GM12865 (cell line): ENCODE measurements at places on chromosomes 2 and 18.

DNA sequence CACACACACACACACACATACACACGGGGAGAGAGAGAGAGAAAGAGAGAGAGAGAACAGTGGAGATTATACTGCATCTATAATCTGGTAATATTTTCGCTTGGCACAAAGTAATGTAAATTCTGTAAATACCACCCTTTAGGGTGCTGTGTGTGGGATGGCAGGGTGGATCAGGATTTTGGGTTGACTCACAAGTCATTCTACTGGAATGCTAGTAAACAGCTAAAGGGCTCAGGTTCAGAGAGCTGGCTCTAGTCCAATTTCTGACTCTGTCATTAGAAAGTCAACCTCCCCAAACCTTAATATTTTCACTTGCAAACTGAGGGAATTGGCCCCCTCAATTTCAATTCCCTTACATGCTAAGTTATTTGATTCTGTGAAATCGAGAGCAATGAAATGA is 308.3 kb downstream of the TSN start:
- no peak for DNase-seq

GRCh38 chr18:9824474-9824832 is 61.3 kb upstream of the TXNDC2 start:
- DNase-seq = no peak

GRCh38 chr2:237449193-237449881 is 35.4 kb upstream of the COL6A3 start:
- no peak for DNase-seq

- DNase-seq = no peak
These were observed 751.1 kb upstream of the FANCL start for GRCh38 chr2:58992062-58992706.

DNA sequence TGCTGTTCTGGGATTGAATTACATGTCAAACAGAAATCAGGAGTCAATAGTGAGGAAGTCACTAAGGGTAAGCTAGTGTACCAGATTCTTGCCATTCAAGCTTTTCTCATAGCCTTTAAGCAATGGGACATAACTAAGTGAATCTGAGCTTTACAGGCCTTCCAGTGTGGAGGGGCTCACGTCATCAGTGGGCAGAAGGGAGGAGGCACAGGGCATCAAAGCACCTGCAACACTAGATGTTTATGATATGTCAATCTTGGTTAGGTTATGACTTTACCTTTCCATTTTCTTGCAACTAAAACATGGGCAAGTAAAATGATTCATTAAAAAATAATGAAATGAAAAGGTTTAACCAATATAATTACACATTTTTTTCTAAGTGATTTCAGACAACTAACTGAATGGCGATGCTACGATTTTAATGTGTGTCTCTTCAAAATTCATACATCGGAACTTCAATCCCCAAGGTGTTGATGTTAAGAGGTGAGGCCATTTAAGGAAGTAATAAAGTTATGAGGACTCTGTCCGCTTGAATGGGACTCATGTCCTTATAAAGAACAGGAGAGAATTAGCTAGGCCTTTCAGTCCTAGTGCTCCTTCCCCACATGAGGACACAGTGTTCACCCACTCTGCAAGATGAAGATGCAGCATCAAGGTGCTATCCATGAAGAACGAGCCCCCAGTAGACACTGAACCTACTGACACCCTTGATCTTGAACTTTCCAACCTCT is 1169.2 kb upstream of the NXPH2 start:
- DNase-seq = no peak

- peak; percentile 44 for DNase-seq
These were observed 190.4 kb upstream of the CCDC150 start for GRCh38 chr2:196449083-196449482.

DNA sequence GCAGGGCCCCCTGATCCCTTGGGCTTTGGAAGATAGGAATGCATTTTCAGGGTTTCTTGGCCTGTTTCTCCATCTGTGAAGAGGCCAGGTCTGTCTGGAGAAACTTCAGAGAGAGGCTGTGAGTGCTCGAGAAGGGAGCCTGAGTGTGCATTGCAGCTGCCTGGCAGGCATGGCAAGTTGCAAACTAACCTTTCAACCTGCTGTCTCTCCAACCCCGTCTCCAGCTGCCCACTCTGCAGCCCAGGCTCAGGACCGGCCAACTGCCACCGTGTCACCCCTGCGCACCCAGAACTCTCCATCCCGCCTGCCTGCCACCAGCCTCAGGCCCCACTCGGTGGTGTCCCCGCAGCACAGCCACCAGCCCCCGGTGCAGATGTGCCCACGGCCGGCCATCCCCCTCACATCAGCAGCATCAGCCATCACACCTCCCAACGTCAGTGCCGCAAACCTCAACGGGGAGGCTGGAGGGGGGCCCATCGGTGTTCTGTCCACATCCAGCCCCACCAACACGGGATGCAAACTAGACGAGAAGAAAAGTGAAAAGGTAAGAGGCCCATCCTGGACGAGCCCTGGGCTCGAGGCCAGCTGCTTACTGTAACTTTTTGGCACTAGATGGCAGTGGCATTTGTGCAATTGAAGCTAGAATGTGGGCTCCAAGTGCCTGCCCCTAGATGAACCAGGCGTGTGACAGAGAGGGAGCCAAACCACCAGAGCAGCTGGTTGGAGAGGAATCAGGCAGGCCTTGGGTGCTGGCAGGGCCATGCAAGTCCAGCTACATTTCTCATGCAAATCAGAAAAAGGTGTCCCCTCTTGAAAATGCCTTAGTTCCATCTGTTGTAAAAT is 164.6 kb downstream of the SEPTIN10 start:
- peak; percentile 21 for DNase-seq

DNA sequence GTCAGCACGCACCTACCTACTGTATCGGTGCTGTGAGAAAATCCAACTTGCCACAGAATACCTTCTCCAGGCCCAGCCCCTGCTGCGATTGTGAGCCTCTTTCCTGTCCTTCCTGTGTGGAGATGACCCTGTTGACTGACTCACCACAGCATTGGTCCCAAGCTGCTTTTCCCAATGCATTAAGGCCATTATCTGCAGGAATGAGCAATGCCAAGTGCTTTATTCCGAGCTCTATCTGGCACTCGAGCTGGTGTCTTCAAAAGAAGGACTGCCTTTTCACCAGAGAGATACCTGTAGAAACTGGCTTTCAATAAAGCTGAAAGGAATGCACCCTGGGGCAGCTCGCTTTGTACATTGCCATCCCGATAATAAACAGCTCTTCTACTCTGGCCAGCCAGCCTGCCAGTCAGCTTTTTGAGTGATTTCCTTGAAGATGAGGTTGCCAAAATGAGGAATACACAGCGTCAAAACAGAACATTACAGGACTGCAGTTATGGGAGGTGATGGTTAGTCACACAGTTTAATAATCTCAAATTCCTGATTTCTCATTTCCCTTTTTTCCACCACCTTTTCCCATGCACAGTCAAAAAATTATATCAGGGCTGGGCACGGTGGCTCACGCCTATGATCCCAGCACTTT is 8.3 kb upstream of the RNF103 start:
- DNase-seq = no peak

GRCh38 chr2:179410552-179411356 is 146.1 kb upstream of the SESTD1 start:
- peak; percentile 65 for DNase-seq

DNA sequence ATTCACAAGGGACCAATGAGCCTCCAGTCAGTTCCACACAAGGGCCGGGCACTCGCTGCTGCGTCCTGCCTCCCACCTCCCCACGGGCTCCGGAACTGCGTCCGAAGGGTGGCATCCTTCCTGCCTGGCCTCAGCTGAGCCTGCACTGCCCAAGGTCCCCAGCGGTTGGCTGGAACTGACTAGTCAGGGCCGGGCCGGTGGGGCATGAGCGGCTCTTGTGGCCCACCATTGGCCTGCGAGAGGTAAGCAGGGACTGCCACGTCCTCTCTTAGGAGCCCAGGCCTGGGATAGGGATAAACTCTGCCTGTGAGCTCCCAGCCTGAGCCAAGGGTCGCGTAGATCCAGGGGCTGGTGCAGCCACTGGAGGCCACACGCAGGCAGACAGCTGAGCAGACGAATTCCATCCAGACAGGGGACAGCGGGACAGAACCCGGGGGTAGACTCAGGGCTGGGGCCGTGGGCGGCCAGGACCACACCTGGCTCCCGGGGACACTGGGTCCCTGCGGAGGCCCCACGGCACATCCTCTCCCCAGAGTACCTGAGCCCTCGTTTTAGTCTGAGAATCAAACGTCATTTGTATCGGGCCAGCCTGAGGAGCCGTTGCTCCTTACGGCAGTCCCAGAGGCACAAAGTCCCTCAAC is 148.4 kb downstream of the ZNF516 start:
- no peak for DNase-seq

DNA sequence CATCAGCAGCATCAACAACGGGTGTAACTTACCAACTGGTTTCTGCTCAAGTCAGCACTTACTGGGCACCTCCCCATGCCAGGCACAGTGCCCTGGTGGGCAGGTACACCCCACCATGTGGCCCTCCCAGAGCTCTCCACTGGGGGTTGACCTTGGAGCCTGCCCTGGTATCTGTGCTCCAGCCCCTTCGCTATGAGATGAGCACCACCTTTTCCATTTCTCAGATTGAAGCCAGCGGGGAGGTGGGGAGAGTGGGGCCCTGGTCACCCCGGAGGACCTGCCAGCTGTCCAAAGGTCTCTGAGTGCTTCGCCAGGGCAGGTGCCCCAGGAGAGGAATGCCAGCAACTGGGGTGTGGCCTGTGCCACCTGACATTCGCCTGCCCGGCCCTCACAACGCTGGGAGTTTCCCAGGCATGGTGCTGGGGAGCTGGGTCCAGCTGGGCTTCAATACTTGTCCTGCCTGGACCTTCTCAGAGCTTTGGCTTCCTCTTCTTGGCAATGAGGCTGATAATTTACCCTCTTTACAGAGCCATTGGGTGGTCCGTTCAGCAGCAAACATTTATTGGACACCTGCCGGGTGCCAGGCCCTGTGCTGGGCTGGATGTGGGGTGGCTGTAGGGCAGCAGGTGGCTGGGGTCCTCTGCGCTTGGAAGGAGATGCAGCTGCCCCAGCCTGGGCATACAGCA is 5.9 kb upstream of the ZAP70 start:
- no peak for DNase-seq

DNA sequence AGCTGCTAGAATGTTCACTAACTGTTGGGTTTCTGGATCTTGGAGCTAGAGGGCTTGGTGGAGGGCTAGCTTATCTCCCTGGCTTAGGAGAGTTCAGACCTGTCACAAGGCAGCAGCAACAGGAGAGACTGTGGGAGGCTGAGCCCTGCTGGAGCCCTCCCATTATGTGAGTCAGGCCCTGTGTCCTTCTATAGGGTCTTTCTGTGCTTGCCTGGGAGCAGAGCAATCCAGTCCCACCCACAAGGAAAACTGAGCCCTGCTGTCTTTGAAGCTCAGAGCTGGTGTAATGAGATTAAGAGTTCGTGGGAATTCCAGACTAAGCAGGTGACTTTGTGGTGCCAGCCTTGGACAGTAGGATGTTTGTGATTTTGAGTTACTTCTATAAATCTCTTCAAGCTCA is 249.0 kb downstream of the TTC32 start:
- no peak for DNase-seq

- DNase-seq = no peak
These were observed 143.1 kb upstream of the CTAGE1 start for GRCh38 chr18:22560797-22561196.
